NCI-H2107 (cell line): ENCODE measurements at places on chromosomes 13 and 19.

DNA sequence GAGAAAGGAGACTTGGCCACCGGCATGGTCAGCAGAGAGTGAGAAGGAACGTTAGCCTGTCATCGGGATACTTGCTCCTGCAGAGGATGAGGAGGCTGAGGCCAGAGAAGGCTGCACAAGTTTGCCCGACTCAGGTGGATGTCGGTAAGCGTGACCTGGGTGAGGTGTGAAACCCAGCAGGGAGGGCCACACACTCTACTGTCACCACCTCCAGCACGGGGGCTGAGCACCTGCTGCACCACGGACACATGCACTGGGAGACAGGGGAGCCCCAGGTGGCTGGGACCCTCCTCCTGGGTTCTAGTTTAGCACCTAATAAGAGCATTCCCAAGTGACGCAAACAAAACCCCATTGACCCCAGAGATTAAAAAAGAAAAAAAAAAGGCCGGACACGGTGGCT is 17.3 kb downstream of the MLLT1 start:
- no peak for DNase-seq

DNA sequence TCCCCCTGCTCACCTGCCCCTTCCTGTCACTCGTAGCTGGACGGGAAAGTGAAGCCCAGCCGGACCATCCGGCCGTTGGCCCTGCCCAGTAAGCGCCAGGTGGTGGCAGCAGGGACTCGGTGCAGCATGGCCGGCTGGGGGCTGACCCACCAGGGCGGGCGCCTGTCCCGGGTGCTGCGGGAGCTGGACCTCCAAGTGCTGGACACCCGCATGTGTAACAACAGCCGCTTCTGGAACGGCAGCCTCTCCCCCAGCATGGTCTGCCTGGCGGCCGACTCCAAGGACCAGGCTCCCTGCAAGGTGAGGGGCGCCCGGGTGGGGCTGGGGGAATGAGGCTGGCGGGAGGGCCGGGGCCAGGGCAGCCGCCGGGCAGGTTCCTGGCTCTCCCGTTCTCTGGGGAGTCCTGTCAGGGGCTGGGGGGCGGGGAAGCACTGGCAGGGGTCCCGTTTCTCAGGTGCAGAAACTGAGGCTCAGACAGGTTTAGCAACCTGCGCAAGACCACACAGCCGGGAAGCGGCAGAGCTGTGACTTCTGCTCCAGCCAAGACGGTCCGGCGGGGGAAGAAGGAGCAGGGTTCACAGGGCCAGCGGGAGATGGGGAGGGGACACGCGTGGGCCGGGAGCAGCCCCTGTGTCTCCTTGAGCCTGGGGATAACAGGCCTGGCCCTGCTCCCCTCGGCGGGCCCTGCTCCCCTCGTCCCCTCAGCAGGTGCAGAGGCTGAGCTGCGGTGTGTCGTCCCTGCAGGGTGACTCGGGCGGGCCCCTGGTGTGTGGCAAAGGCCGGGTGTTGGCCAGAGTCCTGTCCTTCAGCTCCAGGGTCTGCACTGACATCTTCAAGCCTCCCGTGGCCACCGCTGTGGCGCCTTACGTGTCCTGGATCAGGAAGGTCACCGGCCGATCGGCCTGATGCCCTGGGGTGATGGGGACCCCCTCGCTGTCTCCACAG is 5.3 kb downstream of the GZMM start:
- no peak for DNase-seq

GRCh38 chr19:1408300-1409203 is 1.2 kb downstream of the DAZAP1 start:
- DNase-seq = no peak

- DNase-seq = no peak
These were observed 96.6 kb upstream of the LSM14A start for GRCh38 chr19:34075661-34076091.

- DNase-seq = peak; percentile 83
These were observed 24.2 kb downstream of the PPP1R37 start for GRCh38 chr19:45117167-45117594.

DNA sequence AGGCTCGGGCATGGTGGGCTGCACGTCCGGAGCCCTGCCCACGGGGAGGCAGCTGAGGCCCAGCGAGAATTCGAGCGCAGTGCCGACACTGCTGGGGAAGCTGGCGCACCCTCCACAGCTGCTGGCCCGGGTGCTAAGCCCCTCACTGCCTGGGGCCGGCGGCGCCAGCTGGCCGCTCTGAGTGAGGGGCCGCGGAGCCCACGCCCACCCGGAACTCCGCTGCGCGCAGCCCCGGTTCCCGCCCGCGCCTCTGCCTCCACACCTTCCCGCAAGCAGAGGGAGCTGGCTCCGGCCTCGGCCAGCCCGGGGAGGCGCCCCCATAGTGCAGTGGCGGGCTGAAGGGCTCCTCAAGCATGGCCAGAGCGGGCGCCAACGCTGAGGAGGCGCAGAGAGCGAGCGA is 2080.4 kb downstream of the PCDH9 start:
- no peak for DNase-seq

- DNase-seq = no peak
These were observed 4.3 kb upstream of the AKAP8L start for GRCh38 chr19:15423130-15423529.
